Colonic mucosa (tissue), 4 donors: ENCODE measurements at places on chromosomes 16 and 17. TPM values are rescaled to one million over a fixed set of nuclear protein-coding genes. Genes with fewer than 3 reads are reported as not detected.
A peak's percentile ranks its signal among the peaks of the same experiment; 100 is the strongest.

The DYNLRB2 gene
- total RNA-seq, result not detected

The CACNG1 gene
- total RNA-seq, result not detected

The ZG16 gene
- total RNA-seq, result 758 TPM

The METTL9 gene
- total RNA-seq, result 83.7 TPM

DNA sequence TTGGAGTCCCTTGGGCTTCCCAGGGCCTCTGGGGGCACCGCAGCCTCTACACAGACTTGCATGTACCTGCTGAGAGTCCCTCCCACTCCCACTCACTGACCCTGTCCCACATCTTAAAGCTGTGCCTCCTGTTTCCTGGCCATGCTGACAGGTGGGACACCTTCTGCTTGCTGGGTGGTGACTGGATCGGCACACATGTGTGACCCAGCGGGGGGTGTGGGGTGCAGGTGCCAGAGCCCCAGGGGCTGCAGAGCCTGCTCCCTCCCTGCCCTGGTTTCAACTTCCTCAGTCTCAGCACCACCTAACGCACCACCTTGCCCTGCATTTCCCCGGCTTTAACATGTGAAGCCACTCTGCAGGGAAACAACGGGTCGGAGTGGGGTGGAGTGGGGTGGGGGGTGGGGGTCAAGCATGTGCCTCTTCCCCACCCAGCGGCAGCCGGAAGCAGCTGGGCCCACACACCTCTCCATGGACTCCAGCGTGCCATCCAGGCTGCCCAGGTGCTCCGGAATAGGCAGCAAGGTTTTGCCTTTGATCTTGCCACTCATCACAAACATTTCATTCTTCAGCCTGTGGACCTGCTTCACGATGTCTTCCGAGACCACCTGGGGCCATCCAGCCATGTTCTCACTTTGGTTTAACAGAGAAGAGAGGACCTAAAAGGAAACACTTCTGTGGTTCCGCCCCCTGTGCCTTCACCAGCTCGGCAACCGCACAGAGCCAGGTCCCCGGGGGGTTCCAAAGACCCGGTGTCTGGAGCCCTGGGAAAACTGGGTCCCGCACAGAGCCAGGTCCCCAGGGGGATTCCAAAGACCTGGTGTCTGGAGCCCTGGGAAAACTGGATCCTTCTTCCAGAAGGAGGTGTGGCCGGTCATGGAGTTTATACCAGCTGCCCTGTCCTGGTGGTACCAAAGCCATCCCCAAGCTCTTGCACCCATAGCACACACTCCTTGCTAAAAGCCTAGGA, 4.7 kb downstream of the DNAH17 start:
- no peak overlapping the region for H3K4me3 ChIP-seq
- no peaks in the 10 kb centered on the region for H3K27me3 ChIP-seq
- no peaks in the 10 kb centered on the region for H3K36me3 ChIP-seq
- no peak overlapping the region for H3K27ac ChIP-seq

DNA sequence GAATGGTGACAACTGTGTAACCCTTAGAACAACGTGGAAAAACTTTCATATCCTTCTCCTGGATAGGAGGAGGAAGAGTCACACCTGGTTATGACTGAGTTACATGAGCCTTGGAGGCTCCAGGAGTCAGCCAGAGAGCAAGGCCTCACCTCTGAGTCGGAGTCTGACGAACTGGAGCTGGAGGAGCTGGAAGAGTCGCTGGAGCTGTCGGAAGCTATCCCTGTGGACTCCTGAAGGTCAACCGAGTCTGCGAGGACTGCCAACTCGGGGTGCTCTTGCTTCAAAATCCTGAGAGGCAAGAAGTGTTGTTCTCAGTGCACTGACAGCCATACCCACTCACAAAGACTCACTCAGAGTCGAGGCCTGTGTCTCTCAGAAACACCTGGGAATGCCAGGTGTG, 6.2 kb downstream of the JMJD6 start:
- H3K27ac ChIP-seq, result no peak overlapping the region
- H3K4me3 ChIP-seq, result no peak overlapping the region
- H3K4me1 ChIP-seq, result peaks cover 11% of the 10 kb centered on the region
- no peak for DNase-seq
- peaks cover 54% of the 10 kb centered on the region for H3K36me3 ChIP-seq

DNA sequence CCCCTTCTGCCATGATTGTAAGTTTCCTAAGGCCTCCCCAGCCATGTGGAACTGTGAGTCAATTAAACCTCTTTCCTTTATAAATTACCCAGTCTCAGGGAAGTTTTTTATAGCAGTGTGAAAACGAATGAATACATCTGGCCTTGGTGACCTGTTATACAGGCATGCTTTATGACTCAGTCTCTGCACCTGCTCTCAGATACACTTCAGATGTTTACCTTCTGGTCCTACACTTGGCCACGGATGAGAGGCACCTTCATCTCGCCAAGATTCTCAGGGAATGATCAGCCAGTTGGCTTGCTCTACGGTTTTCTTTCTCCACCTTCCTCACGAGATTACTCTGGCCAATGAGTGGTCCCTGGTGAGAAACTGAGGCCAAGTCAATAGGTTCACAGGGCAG, 304.7 kb downstream of the CA10 start:
- H3K4me3 ChIP-seq, result no peak overlapping the region
- no peak overlapping the region for H3K27ac ChIP-seq
- no peaks in the 10 kb centered on the region for H3K27me3 ChIP-seq

DNA sequence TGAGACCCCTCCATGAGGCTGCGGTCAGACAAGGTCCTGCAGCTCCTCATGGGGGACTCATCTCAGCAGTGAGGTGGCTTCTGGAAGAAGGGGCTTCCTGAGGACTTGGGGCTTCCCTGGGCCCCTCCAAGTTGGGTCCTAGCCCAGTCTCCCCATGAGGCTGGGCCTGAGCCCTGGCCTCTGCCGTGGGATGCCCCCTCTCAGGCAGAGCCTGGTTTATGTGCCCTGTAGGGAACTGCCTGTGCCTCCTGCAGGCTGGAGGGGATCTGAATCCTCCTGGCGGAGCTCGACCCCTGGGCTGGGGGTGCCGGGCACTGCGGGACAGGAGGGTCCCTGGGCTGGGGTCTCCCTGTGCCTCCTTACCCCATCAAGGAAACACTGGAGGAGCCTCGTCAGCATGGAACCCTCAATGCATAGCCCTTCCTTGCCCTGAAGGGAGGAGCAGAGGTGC, 45.8 kb downstream of the TNFRSF13B start:
- H3K36me3 ChIP-seq, result no peaks in the 10 kb centered on the region
- H3K27me3 ChIP-seq, result no peaks in the 10 kb centered on the region
- no peaks in the 10 kb centered on the region for H3K4me1 ChIP-seq
- DNase-seq, result no peak
- no peak overlapping the region for H3K4me3 ChIP-seq

DNA sequence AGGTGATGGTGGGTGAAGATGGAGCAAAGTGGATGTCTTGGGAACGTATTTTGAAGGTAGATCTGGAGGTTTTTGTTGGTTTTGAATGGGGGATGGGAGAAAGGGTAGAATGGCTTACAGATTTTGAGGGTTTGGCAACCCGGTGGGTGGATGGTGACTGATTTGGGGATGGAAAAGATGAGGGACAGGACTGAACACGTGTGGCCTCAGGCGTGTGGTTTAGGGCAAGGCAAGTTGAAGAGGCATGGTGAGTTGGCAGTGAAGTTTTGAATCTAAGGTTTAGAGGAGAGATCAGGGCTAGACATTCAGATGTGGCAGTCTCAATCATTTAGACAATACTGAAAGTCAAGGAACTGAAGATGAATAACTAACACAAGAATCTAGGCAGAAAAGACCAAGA, 5.0 kb upstream of the DCTPP1 start:
- H3K27me3 ChIP-seq, result no peaks in the 10 kb centered on the region
- H3K4me3 ChIP-seq, result no peak overlapping the region
- H3K36me3 ChIP-seq, result no peaks in the 10 kb centered on the region
- no peak overlapping the region for H3K27ac ChIP-seq
- H3K4me1 ChIP-seq, result no peaks in the 10 kb centered on the region
- DNase-seq, result no peak

- no peaks in the 10 kb centered on the region for H3K4me1 ChIP-seq
- H3K27me3 ChIP-seq, result no peaks in the 10 kb centered on the region
- no peak for DNase-seq
Measured at GRCh38 chr16:11370084-11370931, 25.0 kb downstream of the RMI2 start.

- H3K27ac ChIP-seq, result no peak overlapping the region
- peaks cover 16% of the 10 kb centered on the region for H3K27me3 ChIP-seq
- H3K36me3 ChIP-seq, result no peaks in the 10 kb centered on the region
- no peak for DNase-seq
- no peaks in the 10 kb centered on the region for H3K4me1 ChIP-seq
Measured at GRCh38 chr16:1049113-1049975, 23.2 kb upstream of the SSTR5 start.

DNA sequence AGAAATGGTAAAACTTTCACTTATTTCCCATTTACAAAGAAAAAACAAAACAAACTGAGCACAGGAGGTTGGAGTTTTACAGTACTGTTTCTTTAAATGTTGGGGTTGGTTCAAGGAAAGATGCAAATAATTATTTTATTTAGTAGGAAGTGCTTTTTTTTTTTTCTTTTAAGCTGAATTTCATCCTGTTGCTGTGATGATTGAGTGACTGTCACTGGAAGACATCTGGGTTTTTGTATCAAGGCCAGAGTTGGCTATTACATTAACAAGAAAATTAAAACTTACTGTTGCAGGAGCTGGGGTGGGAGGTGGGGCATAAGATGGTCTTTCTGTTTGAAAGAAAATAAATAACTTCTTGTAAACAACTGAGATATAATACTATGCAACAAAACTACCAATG, 2.3 kb downstream of the SMARCE1 start:
- no peak for DNase-seq
- no peak overlapping the region for H3K4me3 ChIP-seq
- no peak overlapping the region for H3K27ac ChIP-seq
- no peaks in the 10 kb centered on the region for H3K36me3 ChIP-seq
- H3K27me3 ChIP-seq, result no peaks in the 10 kb centered on the region

DNA sequence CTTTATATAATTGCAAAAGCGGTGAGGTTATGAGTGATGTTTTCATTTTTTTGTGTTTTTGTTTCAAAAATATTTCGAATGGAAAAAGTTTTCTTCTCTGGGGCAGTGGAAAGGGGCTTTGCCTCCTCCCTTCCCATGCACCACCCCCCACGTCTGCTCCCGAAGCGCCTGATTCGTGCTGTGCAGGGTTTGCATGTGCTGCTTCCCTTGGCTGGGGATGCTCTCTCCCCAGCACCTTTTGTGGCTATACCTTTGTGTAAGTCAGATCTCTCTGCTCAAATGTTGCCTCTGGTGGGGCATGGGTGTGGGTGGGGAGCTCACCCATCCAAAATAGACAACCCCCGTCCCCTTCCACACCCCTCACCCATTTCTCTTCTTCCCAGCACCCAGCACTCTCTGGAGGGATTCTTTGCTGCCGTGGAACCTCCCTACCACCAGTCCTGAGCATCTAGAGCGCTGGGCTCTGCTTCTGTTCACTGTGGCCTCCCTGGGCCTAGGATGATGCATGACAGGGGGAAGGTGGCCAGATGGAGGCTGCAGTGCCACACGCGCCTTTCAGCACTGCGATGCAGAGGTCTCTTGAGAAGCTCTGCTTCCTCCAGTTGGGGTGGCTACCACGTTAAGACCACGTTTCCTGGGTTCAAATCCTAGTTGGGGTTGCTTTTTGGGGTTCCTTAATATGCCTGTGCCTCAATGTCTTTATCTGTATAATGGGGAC, 71.2 kb downstream of the IRF8 start:
- no peaks in the 10 kb centered on the region for H3K36me3 ChIP-seq
- DNase-seq, result no peak
- H3K27ac ChIP-seq, result no peak overlapping the region
- no peaks in the 10 kb centered on the region for H3K27me3 ChIP-seq

GRCh38 chr16:69311533-69312387, 610 bp downstream of the VPS4A start:
- H3K4me1 ChIP-seq, result peaks cover 5% of the 10 kb centered on the region
- peak overlapping the region; percentile 96 for H3K4me3 ChIP-seq
- H3K27ac ChIP-seq, result peak overlapping the region; percentile 90
- no peaks in the 10 kb centered on the region for H3K27me3 ChIP-seq
- H3K36me3 ChIP-seq, result peaks cover 7% of the 10 kb centered on the region

GRCh38 chr16:58481931-58482330, 18.0 kb upstream of the NDRG4 start:
- no peak for DNase-seq
- H3K27me3 ChIP-seq, result no peaks in the 10 kb centered on the region
- no peaks in the 10 kb centered on the region for H3K36me3 ChIP-seq
- H3K4me1 ChIP-seq, result no peaks in the 10 kb centered on the region
- no peak overlapping the region for H3K27ac ChIP-seq

DNA sequence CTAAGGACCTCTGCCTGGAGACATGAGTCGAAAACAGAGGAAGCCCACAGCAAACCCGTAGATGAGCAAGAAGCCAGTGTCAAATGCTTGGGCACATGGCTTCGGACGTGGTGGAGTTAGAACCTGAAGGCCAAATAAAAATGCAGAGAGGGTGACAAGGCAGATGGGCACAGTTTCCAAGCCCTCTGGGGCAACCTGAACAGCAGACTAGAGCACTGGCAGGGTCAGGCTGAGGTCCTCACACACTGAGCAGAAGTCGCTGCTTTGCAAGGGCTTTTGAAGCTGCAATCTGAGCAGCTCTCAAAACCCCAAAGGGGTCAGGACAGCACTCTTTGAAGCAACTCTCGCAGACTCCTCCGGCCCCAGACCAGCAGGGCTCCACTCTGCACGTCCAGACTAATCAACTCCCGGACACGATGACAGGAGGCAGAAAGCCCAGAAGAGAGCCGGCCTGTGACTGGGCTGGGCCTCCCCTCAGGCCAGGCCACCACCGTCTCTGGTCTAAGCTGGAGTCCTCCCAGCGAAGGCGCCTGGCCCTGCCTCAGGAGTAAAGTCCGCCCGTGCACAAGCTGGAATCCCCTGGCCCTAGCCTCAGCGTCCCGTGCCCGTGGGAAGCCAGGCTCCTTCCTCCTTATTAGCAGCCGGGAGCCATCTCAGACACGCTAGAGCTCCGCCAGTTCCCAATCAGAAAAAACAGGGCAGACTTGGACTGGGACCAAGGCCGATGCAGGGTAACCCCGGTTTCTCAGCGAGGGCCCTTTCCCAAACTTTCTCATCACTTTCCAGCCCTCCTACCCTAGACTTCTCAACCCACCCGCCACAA, 924 bp downstream of the SMARCD2 start:
- peak overlapping the region; percentile 93 for H3K4me3 ChIP-seq
- H3K36me3 ChIP-seq, result no peaks in the 10 kb centered on the region
- peaks cover 19% of the 10 kb centered on the region for H3K4me1 ChIP-seq

- H3K36me3 ChIP-seq, result peaks cover 32% of the 10 kb centered on the region
- H3K27me3 ChIP-seq, result no peaks in the 10 kb centered on the region
- H3K4me3 ChIP-seq, result no peak overlapping the region
Measured at GRCh38 chr16:2229632-2230250, 6.3 kb downstream of the E4F1 start.

DNA sequence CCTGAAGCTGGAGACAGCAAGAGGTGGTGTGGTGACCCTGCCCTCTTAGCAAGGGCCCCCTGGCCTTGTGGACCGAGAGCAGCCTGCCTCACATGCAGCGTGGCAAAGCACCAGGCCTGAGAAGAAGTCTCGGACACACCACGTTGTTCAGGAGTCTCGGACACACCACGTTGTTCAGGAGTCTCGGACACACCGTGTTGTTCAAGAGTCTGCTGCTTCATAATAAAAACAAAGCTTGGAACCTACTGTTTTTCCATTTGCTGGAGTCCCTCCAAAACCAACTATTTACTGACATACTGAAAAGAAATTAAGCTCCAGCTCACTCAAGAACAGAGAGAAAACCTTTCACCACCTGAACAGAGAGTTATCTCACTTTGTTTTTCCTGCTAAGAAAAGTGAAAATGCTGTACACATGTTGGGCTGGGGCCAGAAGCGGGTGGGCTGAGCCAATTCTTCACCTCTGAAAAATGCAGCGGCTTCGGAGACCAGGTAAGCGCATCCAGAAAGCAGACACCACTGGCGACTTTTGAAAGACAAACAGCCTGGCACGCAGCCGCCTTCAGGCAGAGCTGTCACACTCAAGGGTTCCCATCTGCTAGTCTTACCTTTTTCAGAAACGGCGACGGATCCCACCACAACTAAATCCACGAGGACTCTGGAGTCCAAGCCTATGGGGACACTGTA, 8.9 kb downstream of the MTHFSD start:
- H3K27me3 ChIP-seq, result no peaks in the 10 kb centered on the region
- H3K4me1 ChIP-seq, result no peaks in the 10 kb centered on the region
- no peak overlapping the region for H3K27ac ChIP-seq
- peaks cover 5% of the 10 kb centered on the region for H3K36me3 ChIP-seq
- no peak overlapping the region for H3K4me3 ChIP-seq
